Stimulated activated CD4-positive, alpha-beta T cell treated with anti-CD3 and anti-CD28 coated beads, TNF-alpha, amount 100 ng/mL, for 24 hours (primary cell): ENCODE measurements at places on chromosomes 11 and 22.

DNA sequence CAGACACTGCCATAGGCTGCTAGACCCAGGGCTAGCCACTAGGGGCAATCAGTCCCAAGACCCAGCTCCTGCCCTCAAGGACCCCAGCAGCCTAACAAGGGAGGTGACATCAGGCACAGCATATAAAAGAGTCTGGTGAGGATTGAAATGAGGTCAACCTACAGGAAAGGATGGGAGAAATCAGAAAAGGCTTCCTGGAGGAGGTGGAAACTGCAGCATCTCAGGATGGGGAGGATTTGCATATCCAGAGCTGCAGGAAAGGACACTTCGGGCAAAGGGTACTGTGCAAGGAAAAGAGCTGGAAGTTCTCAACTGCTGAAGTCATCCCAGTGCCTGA, 2.9 kb upstream of the ARFGAP2 start:
- DNase-seq: no peak

GRCh38 chr11:225734-226453, 10.2 kb downstream of the SIRT3 start:
- no peak for DNase-seq

- no peak for DNase-seq
Observed at GRCh38 chr22:36201630-36202319, at the start of gene APOL4. APOL4 (minus strand) TSS chr22:36201809; CDS start chr22:36201734, 75 bp downstream.

DNA sequence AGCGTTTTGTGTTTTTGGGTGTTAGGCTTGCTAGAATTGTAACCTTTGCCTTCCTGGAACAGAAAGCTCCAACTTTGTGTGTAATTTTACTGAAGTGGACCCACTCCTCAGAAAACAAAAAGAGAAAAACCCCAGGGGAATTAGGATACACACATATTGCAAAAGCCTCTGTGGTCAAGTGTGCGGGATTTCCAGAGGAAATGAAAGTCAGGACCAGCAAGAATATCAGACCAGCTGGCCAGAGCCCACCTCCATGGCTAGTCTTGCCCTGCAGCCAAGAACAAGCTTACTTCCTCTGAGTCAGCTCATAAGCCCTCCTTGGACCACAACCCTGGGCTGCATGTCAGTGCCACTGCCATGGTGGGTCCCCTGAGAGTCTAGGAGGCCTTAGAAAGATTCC, 37.0 kb upstream of the FTH1 start:
- no peak for DNase-seq

- DNase-seq: no peak
Observed at GRCh38 chr11:31529701-31530100, 20.1 kb downstream of the ELP4 start.

DNA sequence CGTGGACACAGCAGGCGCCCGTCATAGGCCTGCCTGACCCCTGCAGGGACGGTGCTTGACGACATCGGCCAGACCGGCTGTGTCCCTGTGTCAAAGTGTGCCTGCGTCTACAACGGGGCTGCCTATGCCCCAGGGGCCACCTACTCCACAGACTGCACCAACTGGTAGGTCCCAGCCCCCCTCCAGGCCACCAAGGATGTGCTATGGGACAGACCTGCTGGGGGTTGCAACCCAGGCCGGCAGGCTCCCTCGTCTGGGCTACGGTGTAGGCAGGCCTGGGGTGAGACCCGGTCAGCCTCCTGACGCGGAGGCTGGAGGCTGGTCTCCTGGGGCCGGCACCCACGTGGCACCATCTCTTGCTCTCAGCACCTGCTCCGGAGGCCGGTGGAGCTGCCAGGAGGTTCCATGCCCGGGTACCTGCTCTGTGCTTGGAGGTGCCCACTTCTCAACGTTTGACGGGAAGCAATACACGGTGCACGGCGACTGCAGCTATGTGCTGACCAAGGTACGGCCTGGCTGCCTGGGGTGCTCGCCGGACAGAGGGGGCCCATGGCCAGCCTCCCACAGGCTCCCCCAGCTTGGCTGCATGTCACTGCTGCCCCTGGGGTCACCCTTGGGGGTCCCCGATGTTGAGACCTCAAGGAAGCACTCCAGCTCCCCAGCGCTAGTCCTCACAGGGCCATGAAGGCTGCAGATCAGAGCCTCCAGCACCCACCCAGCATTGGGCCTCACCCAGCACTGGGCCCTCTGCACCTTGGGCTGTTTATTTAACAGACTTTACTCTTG, 7.7 kb downstream of the MUC5AC start:
- no peak for DNase-seq

- no peak for DNase-seq
Observed at GRCh38 chr11:57161351-57161750, 20.4 kb upstream of the LRRC55 start.

DNA sequence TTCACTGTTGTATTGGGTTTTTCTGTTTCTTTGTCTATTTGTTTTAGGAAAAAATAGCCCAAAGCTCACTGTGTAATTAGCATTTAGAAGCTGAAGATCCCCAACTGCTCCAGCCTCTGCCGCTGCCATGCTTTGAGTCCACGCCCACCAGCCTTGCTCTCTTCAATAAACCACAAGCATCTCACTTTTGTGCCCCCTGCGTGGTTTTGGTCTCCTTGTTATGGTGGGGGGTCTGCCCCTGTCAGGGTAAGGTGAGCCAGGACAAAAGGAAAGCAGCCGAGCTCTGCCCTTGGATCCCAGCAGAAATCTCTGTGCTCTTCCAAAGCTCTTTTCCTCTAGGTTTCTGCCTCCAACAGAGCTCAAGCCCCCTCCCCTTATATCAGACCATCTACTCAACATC, 4.2 kb downstream of the SCGB1A1 start:
- no peak for DNase-seq

DNA sequence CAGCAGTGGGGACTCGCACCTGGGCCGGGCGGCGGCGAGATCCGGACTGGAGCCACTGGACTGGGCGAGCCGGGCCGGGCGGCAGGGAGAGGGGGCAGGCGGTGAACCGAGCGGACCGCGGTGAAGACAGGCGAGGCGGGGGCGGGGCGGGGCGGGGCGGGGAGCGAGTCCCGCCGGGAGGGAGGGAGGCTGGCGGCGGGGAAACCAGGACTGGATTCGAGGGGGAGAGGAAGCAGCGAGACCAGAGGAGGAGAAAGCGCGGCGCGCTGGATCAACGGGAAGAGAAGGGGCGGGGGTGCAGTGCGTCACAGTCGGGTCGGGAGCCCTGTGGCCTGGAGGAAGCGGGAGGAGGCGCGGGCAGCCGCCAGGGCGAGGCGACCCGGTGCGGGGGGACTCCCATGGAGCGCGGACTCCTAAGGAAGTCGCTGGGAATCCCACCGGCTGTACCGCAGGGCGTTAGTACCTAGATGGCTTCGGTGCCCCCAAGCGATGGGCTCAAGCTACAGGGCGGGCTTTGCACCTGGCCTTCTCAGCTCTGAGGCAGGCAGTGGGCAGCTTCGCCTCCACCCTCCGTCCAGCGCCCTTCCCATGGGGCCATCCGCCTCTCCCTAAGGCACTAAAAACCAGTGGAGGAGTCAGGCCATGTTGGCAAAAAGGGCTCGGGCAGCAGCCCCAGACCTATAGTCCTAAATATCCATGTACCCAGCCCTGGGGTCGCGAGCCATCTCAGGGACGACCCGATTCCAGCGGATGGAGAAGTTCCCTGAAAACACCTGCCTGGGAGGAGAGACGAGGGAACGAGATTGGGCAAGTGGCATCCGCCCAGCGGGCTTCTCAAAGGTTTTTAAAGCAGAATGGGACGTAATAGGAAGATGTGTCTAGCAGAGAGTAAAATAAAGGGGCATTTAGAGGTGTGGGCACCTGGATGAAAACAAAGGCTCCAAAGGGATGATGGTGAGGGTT, at the start of gene TMEM121B:
Gene TMEM121B, minus strand, starts transcription at position 128 of the 963 bp plus-strand sequence. CDS start 233 bp downstream, outside the sequence.
- DNase-seq: peak; percentile 25

GRCh38 chr11:12329797-12330196, 47.6 kb upstream of the PARVA start:
- no peak for DNase-seq

DNA sequence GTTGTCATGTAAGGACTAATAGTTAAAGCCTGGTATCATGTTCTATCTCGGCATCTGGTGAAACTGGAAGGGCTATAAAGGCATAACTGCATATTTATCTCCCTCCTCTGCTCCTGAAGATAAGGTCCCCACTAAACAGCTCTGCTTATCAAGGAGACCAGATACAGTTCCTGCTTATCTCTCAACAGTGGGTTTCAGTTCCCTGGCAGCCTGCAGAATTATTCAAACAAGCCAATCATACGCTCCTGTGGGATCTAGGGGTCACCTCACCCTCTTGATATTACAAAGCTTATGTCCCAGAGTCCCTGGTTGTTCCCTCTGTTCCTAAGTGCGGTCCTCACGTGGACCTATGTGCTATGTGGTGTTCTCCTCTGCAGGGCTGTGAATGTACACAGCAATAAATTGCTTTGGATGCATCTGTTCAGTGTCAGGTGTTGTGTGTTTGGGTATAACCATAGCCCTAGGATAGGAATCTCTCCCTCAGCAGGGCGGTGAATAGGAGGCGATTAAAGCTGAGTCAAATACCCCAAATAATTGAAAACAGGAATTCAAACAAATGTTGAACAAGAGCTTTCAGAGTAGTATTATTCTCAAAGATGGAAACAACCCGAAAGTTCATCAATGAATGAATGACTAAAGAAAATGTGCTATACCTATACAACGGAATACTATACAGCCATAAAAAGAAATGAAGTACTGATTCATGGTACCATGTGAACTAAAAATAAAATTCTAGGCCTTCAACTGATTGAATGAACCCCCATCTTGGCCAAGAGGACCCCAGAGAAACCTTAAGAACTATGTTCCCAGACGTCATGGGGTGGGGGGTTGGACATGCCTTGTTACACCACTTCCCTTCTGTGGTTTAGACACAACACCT, 3.1 kb upstream of the OOSP4A start:
- DNase-seq: no peak

DNA sequence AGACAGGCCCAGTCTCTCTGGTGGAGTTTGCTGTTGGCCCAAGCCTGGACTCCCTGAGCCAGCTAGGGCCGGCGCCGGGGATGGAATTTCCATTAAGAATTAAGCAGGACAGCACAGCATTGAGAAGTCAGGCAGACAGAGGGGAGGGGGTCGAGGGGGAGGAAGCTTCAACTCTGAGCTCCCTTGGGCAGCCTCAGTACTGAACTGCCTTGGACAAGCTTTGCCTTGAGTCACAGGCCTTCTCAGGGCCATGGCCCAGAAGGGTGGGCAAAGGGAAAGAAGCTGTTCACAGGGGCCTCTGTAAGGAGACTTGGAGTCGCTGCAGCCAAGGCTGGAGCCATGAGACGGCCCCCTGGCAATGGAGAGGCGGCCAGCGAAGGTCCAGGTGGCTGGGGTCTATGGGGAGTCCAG, 2.6 kb upstream of the INSC start:
- DNase-seq: no peak

DNA sequence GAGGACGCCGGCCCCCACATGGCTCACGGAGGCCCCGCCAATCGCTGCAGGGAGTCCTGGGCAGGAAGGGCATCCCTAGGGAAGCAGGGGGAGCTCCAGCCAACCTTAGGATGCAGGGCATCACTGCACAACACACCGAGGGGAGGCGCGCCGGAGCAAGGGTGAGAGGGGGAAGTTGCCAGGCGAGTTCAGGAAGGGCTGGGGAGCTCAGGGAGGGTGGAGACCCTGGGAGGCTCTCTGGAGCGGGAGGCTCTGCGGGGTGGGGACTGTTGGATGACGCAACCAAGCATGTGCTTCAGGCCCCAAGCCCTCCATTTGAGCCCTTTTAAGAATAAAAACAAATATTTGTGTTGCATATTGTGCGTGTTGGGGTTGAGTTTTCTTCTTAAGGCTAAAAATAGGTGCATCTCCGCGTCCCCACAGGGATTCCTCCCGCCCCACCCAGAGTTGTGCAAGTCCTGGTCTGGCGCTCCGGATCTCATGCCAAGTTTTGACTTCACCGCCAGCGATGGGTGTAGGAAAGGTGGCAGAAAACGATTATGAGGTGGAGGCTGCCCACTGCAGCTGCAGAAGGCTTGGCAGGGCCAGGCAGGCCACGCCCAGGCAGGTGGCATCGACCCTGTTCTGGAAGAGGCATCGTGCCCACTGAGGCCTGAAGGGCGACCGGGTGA, 65.2 kb downstream of the WNT7B start:
- no peak for DNase-seq

DNA sequence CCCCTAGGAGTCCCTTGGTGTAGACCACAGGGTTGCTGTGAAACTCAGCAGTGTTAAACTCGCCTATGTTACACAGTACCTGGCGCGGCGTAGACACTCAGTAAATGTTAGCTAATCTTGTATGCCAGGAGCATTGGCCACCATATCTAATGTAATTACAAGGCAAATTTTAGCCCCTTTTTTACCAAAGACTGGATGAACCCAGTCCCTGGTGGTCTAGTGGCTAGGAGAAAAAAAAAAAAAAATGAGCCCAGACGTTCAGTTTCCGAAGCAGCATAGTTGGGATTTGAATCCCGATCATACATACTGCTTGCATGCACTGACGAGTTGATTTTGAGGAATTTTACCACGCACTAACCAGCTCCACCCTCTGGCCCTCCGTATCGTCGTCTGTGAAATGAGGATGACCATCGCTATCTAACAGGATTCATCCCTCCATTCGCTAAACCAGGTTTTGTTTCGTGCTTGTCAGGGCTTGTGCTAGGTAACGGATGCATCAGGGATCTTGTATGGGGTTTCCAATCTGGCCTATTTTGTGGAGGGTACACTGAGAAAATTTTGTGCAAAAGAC, 688 bp downstream of the PTS start:
- DNase-seq: no peak

GRCh38 chr22:47315862-47316419, 553.5 kb downstream of the TBC1D22A start:
- no peak for DNase-seq

DNA sequence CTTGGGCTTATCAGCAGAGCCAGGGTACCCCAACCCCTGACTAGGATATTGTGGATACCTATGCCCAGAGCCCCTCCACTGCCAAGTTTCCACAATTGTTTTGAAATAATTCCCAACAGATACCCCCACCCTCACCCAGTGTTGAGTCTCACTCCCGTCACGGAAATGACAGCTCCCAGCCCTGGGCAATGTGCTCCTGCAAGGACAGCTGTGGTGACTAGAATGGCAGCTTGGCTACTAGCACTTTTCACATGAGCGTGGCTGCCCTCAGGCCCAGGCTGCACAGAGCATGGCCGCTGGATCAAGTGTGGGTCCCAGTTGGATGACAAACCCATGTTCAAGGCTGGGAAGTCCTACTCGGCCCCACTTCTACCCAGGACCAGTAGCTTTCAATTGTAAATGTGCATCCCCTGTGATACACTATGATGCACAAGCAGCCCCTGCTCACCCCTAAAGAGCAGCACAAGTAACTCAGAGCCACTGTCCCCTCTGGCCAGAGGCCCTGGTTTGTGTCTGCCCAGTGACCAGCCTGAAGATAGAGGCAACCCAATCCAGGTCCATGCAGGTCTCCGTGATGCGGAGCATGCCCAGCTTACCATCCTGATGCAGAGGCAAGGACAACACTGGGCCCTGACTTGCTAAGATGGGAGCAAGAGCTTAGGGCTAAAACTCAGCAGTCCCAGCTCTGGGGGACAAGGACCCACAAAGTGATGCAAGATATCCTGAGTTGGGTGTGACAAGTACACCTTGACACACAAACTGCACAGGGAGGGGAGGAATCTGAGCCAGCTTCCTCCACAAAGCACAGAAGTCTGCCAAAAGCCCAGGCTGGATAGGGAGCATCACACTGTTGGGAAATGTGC, 13.2 kb downstream of the KCNQ1OT1 start:
- no peak for DNase-seq

- no peak for DNase-seq
Observed at GRCh38 chr11:83403691-83404389, 117.7 kb upstream of the CCDC90B start.
